ENCODE measurements at places on chromosomes 11 and 22. TPM values are rescaled to one million over a fixed set of nuclear protein-coding genes. Genes with fewer than 3 reads are reported as not detected.

DNA sequence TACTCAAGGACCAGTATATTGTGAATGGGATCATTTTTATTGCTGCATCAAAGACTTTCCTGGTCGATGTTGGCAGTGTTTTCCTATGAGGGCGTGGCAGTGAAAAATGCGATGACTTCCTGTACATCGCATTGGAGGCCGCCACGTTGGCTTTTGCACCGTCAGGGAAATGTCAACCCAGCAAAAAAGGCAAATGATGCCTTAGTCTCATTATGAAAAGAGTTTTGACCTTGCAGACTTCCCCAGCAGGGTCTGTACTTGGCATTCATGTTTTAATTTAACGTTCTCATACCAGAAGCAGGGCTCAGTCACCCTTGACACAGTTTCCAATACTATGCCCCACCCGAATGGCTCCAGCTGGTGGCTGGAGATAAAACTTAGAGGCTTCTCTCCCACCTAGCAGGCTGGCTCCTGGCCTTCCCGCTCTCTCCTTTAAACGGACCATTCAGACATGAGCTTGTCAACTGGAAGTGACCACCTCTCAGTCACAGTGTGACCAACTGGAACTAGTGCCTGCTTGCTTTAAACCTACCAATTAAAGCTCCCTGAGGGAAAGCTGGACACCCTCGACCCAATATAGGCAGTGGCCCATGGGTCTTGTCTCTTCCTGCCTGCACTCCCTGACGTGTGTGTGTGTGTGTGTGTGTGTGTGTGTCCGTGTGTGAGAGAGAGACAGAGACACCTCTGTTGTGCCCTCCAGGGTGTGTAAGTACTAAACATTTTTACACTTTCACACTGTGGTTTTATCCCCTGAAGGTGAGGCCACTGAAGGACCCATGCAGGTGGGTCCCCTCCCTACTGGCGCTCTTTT is 8.7 kb upstream of the GDPD5 start:
- DNase-seq, result no peak

DNA sequence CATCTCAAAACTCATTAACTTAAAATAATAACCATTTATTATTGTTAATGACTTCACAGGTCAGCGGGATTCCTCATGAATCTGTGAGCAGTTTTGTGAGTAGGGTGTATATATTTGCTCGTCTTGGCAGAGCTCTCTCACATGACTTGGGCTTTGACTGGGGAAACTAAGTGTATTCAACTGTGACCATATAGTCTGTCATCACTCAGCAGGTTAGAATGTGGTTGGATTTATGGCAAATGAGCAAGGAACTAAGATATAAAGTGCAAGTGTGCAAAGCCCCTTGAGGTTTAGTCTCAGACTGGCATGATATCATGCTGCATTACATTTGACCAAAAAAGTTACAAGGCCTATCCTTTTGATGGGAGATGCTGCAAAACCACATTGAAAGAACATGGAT is 254.8 kb downstream of the CNTN5 start:
- no peak for DNase-seq

Gene ARVCF
- total RNA-seq, result 4.0 TPM

DNA sequence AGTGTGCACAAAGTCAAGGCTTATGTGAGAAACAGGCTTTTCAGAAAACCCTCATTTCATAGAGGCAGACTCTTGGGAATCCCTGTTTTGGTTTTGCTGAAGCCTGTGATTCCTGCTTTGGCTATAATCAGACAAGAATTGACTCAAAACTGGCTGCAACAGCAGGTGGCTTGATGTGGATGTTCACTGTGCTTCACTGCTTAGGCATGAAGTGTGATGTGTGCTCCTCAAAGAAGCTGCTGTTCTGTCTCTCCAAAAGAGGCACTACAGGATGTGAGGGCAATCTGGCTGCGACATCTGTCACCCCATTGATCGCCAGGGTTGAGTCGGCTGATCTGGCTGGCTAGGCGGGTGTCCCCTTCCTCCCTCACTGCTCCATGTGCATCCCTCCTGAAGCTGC is 103.5 kb downstream of the C11orf58 start:
- DNase-seq, result no peak

DNA sequence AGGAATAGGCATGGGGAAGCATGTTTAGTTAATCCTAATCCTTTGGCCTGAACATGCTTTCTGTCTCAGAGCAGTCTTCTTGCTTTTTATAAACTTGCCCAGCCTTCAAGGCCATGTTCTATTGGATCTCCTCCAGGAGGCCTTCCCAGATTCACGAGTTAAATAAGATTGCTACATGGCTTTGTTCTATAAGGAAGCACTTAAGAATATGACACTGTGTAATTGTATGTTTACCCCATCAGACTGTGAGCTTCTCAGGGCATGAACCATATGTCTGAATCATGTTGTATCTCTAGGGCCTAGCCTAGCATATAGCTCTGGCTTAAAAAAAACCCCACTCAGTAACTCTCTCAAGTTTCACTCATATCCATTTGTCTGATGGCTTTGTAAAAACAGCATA is 26.4 kb upstream of the UCP3 start:
- DNase-seq, result no peak

DNA sequence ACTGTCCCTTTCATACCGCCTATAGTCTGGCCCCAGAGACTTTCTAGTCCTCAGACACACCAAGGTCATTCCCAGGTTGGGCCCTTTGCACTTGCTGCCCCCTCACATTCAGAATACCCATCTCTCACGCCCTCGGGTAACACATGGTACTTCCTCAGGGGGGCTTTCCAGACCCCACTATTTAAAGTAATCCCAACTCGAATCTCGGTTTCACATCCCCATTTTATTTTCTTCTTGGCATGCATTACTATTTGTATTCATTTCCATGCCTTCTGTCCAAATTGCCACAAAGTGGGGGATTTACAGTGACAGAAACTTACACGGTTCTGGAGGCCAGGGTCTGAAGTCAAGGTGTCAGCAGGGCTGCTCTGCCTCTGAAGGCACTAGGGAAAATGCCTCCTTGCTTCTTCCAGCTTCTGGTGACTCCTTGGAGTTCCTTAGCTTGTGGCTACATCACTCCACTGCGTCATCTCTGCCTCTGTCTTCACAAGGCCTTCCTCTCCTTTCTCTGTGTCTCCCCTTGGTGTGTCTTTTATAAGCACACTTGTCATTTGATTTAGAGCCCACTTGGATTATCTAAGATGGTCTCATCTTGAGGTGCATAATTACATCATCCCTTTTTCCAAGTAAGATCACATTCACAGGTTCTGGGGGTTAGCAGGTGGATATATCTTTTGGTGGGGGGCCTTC is 15.1 kb downstream of the RCN1 start:
- no peak for DNase-seq

GRCh38 chr11:87740968-87741367 is 434.3 kb downstream of the RAB38 start:
- DNase-seq, result no peak

DNA sequence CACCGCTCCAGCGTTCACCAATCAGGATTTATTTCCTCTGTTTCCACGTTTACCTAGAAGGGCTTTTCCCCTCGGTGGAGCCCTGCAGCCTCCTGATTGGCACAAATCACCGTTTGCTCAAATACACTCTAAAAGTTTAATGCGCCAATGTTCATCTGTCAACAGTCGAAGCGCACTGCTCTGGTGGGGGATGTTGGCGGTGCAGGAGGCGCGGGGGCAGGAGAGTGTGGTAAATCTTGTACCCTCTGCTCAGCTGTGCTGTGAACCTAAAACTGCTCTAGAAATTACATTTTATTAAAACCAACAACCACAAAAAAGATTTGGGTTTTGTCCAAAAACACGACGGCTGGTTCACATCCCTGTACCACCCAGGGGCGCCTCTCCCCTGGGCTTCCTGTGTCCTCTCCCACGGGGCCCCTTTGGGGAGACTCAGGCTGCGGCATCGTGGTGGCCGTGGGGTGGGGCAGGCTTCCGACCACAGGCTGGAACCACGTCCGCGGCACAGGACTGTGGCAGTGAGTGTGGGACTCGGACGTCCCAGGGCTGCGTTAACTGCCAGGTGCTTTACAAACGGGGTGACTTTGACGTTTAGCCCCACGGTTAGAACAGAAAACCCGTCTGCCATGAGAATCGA is 13.5 kb downstream of the TTLL8 start:
- DNase-seq, result no peak

GRCh38 chr22:38766076-38766777 is 10.4 kb upstream of the SUN2 start:
- DNase-seq, result peak; percentile 78

DNA sequence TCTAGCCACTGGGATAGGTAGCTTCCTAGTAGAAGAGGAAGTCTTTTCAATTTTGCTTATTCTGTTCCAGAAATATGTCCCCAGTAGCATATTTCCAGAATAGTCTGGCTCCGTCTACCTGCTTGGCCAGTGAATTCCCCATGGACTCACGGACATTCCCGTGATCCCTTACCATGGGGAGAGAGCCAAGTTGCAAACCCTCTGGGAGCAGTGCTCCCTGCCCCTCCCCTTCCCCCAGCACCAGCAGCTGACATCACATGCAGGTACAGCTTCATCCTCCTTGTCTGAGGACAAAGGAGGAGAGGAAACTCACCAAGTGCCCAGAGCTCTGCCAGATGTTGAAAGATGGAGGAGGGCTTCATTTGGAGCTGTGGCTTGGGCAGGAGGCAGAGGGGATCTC is 61.2 kb downstream of the GRAMD1B start:
- DNase-seq, result no peak

Gene OR51V1
- total RNA-seq, result not detected

- DNase-seq, result no peak
Measured at GRCh38 chr11:117814204-117814765, 10.3 kb downstream of the FXYD2 start.

Gene PARVA
- total RNA-seq, result 181 TPM

- DNase-seq, result peak; percentile 17
Measured at GRCh38 chr22:42437488-42438292, 5.5 kb upstream of the NFAM1 start.

GRCh38 chr11:46251954-46252353 is 25.5 kb upstream of the CREB3L1 start:
- no peak for DNase-seq

- no peak for DNase-seq
Measured at GRCh38 chr22:38071421-38072321, 12.3 kb downstream of the SLC16A8 start.

DNA sequence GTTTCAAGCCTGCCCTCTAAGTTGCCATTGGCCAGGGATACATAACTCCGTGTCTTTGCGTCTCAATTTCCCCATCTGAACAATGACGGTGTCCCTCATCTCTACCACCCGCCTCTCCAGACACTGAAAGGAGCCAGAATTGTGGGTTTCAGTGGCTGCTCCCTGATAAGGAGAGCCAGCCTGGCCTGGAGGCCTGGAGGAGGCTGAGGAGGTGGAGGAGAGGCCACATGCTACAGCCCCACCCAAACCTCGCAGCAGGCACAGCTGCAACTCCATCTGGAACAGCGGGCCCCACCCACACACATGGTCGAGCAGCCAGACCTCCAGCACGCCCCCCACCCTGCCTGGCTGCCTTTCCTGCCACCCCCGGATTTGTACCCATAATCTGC is 34.4 kb upstream of the CD82 start:
- no peak for DNase-seq

GRCh38 chr11:43898574-43898973 is 17.9 kb downstream of the ALKBH3 start:
- no peak for DNase-seq

Gene PNPLA3
- 3.0 TPM for total RNA-seq

DNA sequence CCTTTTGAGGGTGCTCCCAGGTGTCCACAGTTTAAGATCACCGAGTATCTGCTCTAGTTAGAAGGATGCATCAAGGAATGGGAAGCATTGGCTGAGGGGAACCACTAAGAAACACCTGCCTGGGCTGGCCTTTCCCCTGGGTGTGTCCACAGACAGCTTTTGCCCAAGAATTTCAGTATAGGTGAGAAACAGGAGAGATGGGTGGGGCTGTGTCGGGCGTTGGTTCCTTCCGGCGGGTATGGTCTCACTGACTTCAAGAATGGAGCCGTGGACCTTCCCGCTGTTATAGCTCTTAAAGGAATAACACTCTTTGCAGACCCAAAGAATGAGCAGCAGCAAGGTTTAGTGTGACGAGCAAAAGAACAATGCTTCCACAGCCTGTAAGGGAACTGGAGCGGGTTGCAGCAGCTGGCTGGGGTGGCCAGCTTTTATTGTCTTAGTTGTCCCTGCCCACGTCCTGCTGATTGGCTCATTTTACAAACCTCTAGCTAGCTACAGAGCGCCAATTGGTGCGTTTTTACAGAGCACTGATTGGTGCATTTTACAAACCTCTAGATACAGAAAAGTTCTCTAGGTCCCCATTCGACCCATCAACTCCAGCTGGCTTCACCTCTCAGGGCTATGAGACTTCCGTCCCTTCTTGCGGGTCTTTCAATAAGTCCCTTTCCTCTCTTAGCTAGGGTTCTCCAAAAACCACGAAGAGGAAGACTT is 2.4 kb downstream of the FADS1 start:
- no peak for DNase-seq

- DNase-seq, result no peak
Measured at GRCh38 chr22:35258191-35258988, 1.1 kb downstream of the HMGXB4 start.

Gene HRAS
- 118 TPM for total RNA-seq

GRCh38 chr11:57269571-57270021 is 32.5 kb upstream of the APLNR start:
- DNase-seq, result peak; percentile 23

- no peak for DNase-seq
Measured at GRCh38 chr11:118597556-118597955, 9.9 kb upstream of the PHLDB1 start.

Gene MED17
- 25.0 TPM for total RNA-seq

- no peak for DNase-seq
Measured at GRCh38 chr11:126915430-126915829, 85.1 kb downstream of the KIRREL3 start.

DNA sequence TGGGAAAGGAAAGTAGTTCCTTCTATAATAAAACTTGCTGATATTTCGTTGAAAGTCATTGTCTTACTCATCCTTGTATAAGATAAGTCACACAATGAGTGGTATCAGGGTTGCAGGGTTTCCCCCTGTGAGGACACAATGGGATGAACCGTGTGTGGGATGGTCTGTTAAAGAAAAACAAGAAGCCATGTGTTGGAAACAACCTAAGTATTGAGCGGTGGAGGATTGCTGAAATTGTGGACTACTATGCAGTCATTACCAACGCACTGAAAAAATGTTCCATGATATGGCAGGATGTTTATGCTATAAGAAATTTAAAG is 28.6 kb downstream of the PTPRJ start:
- no peak for DNase-seq

DNA sequence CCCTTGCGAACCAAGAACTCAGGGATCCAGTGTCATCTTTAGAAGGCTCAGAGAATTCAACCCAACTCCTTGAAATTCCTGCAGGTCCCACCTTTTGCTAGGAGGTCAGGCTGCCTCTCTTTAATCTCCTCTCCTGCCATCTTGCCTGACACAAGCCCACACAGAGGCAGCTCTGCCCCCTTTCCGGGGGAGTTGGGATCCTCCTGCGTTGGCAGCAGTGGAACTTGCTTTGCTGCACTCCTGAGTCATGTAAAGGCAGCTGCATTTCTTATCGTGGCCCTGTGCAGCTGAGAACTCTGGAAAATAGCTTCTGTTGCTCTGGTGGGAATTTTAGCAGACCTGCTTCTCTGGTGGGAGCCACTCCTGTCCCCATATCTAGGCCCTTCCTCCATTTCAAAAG is 142.3 kb upstream of the TBCEL start:
- no peak for DNase-seq

- no peak for DNase-seq
Measured at GRCh38 chr11:102192349-102193066, 82.3 kb downstream of the YAP1 start.
